ENCODE measurements at places on chromosomes 13 and 19.

DNA sequence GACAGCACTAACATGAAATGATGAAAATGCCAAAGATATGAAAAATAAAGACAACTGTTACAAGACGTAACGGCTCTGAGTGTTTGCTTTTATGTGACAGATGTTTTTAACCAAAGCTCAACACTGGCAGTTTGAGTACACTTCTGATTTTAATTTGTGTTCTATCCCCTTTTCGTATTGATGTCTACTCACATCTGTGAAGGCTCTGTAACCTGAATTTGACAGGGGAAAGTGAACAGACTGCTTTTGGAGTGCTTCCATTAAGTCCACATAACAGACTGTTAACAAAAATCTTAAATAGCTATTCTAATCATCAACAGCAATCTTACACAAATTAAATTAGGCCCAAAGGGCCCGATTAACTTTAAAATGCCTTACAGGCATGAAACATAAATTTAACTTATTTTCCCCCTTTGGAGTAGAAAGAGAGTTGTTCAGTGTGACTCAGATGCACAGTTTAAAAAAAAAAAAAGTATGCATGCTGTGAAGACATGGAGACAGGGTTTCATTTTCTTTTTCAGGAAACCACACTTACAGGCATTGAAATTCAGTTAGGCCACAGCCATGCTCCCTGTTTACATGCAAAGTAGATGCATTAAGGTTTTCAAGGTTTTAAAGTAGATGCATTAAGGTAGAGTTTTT is 16.3 kb upstream of the RNASEH2B start:
- DNase-seq, result peak; percentile 86

GRCh38 chr13:77184455-77184854 is 142.4 kb downstream of the MYCBP2 start:
- DNase-seq, result no peak

GRCh38 chr13:111547726-111548273 is 227.4 kb downstream of the TEX29 start:
- DNase-seq, result no peak

GRCh38 chr19:29680447-29680846 is 15.2 kb downstream of the PLEKHF1 start:
- no peak for DNase-seq

DNA sequence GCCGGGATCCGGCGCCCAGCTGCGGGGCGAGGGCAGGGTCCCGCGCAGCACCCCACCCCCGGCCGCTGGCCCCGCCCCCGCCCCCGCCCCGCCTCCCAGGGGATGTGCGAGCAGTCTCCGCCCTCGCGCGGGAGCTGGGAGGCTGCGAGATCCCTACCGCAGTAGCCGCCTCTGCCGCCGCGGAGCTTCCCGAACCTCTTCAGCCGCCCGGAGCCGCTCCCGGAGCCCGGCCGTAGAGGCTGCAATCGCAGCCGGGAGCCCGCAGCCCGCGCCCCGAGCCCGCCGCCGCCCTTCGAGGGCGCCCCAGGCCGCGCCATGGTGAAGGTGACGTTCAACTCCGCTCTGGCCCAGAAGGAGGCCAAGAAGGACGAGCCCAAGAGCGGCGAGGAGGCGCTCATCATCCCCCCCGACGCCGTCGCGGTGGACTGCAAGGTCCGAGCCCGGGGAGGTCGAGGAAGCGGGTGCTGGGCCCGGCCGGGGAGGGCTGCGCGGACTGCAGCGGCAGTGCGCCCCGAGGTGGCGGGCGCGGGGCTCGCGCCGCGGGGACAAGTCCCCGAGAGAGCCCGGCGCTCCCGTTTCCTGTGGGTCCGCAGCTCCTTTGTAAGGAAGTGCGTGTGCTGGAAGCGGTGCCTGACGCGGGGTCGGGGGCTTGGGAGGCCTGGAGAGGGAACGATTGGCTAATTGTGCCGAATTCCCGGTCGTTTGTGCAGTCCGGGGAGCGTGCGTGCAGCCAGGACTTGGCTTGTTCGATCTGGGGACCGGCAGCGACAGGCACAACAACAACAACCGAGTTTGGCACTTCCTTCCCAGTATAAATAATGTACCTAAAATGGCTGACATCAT is at the start of gene ITM2B:
Gene ITM2B (plus strand): TSS at position 161 of the 843 bp plus-strand sequence. CDS start 155 bp downstream, at position 316.
- peak; percentile 57 for DNase-seq

DNA sequence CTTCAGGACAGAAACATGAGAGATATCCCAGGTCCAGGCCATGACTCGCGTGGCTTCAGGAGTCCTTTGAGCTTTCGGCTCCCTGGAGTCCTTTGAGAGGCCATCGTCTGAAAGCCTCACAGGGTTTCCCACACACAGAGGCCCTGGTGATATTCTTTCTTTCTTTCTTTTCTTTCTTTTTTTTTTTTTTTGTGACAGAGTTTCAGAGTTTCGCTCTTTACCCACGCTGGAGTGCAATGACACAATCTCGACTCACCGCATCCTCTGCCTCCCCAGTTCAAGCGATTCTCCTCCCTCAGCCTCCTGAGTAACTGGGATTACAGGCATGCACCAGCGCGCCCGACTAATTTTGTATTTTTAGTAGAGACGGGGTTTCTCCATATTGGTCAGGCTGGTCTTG is 5.5 kb downstream of the SIN3B start:
- DNase-seq, result no peak

GRCh38 chr13:30340331-30341250 is 33.2 kb upstream of the KATNAL1 start:
- DNase-seq, result peak; percentile 99

DNA sequence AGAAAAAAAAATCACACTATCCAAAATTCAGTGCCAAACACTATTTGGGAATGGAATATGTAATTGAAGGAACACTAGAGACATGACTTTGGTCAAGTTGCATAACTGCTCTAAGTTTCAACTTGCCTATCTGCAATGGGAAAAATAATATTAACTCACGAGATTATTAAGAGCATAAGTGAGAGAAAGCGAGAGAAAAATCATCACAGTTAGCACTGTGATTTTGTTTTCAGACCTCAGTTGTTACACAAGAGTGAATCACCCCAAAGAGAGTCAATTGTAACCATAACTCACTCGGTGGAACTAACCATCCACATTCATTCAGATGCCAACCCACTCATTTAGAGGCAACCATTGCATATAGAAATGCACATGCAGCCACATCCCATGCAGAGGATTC is 147.1 kb downstream of the NHLRC3 start:
- DNase-seq, result no peak

DNA sequence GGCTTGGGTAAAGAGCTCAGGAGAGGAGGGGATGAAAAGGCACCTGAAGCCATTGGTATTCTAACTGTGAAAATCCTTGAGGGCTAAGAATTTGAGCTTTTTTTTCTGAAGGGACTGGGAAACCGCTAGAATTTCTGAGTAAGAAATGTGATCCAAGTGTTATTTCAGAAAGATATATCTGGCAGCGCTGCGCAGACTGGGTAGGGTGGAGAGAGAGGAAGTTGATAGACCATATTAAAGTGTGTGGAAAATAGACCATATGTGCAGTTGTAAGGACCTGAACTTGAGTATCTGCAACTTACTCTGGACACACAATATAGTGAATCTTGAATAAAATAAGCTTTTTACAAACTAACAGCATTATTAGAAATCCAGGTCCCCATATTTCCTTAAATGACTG is 427.4 kb downstream of the NDFIP2 start:
- no peak for DNase-seq

- no peak for DNase-seq
Observed at GRCh38 chr13:97654236-97654635, 220.3 kb downstream of the RAP2A start.

DNA sequence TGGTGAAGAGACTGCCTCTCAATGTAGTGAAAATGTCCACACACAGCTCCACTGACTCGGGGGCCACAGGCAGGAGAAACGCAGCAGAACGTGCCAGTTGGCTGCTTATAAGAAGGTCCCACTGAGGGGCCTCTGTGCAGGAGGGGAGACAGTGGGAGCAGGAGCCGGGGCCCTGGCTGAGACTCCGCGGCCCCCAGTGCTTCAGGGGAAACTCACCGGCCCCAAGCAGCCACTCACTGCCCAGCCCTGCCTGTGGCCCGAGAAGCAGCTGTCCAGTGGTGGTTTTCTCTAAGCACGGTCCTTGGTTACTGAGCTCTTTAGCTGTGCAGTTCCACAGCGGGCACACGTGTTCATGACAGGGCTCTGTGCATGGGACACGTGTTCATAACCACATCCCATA is 91.9 kb upstream of the MCF2L start:
- DNase-seq, result no peak

GRCh38 chr13:110409581-110409992 is 102.5 kb downstream of the COL4A2 start:
- no peak for DNase-seq

- no peak for DNase-seq
Observed at GRCh38 chr13:98300956-98301641, 124.0 kb upstream of the RNF113B start.

DNA sequence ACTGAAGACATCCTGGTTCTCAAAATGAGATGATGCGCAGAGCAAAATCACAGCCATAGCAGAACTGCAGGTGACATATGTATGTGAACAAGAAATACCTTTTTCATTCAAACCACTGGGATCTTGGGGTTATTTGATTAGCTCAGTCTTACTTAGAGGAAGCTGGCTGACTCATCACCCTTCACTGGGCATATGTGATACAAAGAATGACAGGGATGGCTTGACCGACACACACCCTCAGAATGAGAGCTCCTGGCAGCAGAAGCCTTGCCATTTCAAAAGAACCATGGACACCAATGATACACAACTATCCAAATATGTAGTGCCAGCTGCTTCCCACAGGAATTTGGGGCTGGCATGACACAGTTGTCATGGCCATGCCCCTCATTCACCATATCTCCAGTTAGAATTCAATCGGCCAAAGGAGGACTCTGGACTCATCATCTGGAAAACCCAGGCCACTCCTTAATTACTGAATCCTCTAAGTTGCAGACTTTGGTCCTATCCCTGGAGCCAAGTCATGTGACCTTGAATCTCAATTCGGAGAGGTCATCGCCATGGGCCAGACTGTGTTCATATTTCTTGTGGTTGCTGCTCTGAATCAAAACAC is 115.8 kb downstream of the KATNAL1 start:
- no peak for DNase-seq

GRCh38 chr19:39363901-39364457 is 21.8 kb downstream of the SAMD4B start:
- DNase-seq, result no peak

DNA sequence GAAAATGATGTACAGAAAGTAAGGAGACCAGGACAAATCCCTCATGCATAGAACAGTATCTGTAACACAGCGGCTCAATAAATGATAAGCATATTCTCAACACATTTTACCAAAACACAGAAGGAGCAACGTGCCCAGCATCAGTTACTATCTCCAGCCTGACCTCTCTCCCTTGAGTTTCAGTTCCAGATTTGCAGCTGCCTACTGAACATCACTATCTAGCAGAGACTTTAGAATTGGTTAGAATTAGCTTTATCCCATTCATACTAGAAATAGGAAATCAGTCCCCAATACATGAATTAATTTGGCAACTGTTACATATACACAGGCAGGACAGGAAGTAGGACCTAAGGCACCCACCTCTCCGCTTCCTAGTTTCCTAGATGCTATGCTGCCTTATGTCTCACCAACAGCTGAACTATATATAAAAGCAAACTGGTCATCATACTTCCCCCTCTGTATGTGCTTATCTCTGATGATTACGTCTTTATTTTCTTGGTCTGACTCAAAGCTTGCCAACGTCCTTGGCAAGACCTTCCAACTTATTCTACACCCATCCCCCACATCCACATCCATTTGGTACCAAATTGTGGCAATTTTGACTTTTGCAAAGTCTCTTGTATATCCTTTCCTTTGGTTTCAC is 61.1 kb downstream of the SACS start:
- DNase-seq, result no peak

DNA sequence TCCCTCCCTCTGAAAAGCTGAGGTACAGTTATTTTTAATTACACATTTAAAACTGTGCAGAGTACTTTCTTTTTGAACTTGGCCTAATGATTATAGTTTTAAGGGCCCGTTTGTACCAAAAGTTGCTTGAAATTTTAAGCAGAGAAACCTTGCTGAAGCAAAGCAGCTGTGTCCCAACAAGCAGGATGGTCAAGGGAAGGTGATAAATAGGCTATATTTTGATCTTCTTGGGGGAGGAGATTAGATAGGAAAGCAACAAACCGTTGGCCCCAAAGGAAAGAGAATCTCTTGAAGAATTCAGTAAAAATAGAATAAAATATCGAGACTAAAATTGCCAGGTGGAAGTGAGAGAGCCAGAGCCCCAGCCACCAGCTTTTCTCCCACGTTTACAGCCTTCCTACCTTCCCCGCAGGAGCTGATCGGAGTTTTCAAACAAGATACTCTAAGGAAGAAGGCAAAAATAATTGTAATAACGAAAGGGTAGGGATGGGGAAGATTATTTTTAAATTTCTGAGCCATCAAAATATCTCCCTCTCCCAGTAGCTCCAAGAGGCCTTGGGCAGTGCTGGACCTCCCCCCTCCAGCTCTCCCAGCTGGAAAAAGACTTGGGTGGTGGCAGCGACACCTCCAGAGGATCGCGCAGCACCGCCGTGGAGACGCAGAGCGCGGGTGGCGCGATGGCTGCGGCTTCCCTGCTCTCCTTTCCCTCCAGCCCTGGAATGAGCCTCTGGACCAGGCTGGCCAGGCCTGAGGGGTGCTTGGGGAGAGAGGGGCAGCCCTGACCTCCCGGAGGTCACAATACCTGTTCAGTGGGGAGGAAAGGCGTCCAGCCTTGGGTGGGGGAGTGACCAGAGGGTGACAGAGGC is 5.8 kb downstream of the ZIC2 start:
- DNase-seq, result no peak

DNA sequence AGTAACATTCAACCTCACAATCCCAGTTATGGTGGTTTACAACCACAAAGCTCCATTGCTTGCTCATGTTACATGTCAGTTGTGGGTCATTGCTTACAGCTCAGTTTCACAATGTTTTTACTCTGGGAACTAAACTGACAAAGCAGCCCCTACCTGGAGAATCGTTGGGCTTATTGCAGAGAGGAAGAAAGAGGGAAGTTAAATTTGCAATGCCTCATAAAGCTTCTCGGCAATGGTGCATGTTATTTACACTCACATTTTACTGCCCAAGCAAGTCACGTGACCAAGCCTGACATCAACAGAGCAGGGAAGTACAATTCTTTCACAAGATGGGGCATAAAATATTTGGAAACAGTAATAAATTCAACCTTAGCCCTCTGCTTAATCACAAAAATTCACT is 441.6 kb downstream of the TDRD3 start:
- no peak for DNase-seq

DNA sequence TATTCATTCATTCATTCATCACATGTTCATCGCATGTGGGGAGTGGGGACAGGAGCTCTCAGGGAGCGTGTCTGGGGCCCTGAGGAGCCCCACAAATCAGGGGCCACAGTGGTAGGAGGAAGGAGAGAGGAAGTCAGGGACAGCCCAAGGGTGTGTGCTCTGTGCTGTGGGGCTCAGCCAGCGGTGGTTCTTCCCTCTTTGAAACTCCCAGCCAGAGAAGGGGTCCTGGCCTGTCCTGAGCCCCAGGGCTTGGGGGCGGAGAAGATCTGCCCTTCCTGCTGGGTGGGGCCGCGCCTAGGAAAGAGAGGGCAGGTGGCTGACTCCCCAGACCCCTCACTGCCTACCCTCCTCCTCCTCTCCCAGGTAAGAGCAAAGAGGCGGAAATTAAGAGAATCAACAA is 14.6 kb downstream of the AP2A1 start:
- no peak for DNase-seq

All from NCI-H524 (cell line).